ENCODE measurements at places on chromosomes 7 and 10.

DNA sequence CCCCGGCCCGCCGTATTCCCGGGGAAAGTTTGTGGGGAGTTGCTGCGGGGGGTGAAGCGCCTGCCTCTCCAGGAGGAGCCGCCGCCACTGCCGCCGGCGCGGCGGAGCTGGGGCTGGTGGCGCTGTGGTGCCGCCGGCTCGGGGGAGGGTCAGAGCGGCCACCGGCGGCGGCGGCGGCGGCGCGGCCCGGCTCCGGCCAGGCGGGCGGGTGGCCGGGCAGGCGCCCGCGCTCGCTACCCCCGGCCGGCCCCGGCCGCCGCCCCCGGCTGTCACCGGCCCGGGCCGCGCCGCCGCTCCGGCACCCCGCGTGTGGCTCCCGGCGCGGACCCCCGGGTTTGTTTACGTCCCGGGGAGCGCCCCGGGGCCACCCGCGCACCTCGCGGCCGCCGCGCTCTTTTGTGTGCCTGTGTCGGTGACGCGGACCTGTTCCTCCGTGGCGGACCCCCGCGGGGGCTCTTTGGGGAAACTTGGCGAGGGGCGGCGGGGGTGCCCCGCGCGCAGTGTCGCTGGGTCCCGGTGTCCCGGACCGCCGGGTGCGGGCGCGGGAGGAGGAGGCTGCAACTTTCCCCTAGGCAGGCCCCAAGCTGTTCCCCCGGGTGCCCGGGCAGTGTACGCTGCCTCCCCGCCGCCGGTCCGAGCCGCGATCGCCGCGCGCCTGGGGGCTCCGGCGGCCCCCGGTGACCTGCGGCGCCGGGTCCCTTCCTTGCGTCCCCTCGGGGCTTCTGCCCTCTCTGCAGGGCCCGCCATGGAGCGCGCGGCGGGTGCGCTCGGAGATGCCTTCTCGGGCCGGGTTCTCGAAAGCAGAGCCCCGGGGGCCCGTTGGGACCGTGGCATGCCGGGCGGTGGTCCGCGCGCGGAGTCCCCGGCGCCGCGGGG is 593 bp upstream of the CUX1 start:
- no peak for DNase-seq

- DNase-seq = no peak
Measured at GRCh38 chr10:77030974-77031373, 606.6 kb downstream of the KCNMA1 start.

- no peak for DNase-seq
Measured at GRCh38 chr7:128259131-128260061, 18.3 kb downstream of the LEP start.

DNA sequence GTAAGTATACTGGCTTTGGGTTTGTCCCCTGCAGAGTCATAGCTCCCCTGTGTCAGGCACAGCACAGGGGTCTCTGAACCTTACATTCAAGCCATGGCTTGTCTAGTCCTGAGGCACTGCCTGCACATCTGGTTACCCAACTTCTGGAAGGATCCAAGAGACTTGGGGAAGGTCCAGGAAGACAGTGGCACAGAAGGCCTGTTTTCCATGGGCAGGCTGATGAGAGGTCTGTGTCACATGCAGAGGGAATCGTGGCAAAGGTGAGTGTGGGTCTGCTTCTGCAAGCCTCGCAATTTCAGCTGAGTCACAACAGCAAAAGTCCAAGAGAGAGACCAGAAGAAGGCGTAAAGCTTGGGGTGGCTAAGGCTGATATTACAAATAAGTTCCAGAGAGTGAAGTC is 28.4 kb upstream of the BMPR1A start:
- no peak for DNase-seq

DNA sequence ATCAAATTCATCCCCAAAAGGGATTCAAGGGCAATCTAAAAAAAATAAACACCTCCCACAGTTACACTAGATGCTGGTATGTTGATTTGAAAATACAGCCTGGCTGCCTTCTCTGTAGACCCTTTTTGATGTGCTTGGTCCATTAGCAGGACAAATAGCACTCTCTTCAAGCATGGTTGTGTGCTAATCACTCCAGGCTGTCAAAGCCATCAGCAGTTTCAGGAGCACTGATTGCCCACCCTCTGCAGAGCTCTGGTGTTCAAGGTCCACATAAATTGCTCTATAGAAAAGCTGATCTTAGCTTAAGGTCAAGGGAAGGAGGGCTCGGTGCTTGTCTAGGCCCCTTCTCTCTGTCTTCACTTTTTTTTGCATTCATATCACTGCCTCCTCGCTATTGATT is 35.4 kb downstream of the PRR15 start:
- no peak for DNase-seq

DNA sequence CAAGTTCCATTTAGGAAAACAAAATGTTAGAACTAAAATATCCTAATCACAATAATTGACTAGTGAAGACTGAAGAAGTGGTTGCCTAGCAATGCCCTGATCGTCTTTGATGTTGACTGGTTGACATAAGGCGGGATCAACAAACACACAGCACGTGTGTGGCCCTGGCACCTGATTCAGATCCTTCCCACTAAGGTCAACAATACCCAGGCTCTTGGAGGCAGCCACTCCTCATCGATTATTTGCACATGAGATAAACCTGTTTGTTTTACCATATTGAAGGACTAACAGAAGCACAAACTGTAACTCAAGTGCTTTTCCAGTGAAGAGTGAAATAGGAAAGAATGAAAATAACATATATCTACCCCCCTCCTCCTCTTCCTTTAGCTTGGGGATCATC is 15.6 kb downstream of the FANK1 start:
- DNase-seq = no peak

DNA sequence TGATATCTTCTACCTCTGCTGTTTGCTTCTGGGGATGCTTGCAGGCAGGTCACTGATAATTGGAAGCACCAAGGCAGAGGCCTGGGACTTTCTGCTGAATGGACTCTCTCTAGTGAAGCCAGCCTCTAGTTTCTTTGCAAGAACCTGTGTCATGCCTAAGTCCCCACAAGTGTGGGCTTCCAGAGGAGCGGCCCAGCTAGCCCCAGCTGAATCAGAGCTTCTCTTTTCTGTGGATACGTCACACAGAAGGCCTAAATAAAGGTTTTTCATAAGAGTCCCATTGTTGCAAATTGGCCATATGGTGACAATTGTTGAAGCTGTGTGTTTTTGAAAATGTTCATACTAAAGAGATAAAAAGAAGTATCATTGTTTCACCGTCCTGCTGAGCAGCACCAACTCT is 6.8 kb upstream of the OPALIN start:
- DNase-seq = no peak

- no peak for DNase-seq
Measured at GRCh38 chr10:44581996-44582395, 197.1 kb upstream of the CXCL12 start.

DNA sequence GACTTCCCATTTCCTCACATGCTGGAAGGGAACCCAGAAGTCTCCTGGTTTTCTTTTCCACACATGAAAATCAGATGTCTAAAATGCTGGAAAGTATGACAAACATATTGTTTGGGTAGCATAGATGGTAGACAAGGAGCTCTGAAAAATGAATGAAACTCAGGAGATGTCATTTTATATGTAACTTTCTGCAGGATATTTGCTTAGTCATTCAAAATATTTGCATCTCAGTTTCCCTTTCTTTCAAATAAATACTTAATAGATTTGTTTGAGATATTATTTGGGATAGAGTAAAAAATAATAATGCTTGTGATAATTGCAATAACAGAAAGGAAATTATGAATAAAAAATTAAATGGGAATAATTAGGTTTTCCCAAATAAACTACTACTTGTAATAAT is 298.9 kb upstream of the ADARB2 start:
- no peak for DNase-seq

DNA sequence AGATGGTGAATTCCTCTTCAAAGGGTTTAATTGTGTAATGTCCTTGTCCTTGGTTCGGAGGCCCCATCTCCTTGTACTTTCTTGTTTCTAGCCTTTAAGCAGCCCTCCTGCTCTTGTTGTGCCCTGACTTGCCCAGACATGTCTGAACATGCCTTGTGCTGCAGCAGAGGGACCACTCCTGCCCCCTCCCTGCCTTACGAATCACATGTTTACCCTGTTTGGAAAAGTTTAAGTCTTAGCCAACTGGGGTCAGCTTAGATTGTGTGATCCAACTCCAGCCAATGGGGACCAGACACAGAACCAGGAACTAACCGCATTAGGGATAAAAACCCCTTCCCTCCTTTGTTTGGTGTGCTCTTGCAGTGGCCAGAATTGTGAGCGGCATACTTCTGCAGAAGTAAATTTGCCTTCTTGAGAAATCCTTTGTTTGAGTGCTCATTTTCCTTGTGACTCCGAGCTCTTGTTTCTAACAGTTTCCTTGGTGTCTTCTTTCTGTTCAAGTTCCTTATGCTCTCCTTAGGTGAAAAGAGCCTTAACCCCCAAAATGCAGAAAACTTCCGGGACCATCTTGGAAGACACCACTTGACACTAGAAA is 29.4 kb downstream of the CLRN3 start:
- DNase-seq = no peak

DNA sequence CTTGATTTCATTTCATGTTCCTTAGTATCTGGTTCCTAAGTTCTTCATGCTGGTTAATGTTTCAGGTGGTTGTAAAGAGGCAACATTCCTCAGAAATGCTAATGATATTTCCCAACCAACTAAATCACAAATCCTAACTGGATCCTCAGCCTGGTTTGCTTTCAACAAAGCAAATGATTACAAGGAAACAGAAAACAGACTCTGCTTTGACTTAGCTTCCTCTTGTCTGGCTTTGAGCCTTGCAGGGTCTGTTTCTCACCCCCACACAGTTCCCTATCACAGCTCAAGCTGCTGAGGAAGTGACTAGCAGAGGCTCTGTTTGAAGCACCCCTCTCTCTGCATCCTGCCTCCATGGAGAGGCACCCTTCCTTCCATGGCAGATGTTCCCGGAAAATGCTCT is 130.2 kb upstream of the CTTNBP2 start:
- DNase-seq = no peak

DNA sequence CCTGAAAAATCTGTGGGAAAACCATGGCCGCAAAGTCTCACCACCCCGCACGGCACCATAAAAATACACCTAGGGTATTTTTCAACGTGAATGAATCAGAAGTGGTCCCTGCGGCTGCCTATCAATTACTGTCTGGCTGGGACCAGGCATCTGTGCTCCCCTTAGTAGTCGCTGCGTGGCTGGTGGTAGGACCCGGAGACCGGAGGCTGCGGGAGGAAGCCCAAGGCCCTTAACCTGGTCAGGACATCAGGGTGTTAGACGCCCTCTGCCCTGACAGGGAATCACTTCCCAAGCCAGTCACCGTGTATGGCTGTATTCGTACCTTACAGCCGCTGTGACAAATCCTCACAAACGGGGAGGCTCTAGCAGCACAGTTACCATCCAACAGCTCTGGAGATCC is 141.5 kb upstream of the PPP2R2D start:
- no peak for DNase-seq

- no peak for DNase-seq
Measured at GRCh38 chr10:101284101-101284743, 55.0 kb upstream of the LBX1 start.

- DNase-seq = peak; percentile 82
Measured at GRCh38 chr10:104328896-104329710, 9.2 kb downstream of the ITPRIP start.

DNA sequence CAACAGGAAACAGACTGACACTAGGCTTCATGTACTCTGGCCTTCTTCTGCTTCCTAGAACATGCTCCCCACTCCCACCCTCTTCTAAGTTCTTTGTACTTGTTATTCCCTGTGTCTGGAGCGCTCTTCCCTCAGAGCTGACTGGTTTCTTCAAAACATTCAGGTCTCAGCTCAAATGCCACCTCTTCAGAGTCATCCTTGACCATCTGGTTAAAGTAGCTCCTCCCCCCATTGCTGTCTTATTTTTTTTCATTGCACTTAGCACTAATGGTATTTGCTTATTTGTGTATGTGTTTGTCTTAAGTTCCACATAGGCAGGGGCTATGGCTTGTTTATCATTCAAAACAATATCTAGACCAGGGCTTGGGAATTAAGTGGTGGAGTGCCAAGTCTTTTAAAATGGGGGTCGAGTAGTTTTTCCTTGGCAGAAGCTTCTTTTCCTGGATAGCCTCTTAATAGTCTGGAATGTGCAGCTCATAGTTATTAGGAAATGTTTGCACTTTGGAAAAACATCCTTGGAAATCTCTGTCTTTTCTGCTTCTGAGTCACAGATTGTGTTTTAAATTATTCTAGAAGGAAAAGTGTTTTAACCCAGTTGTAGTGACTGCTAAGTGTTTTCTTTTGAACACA is 60.0 kb downstream of the RALA start:
- DNase-seq = no peak

DNA sequence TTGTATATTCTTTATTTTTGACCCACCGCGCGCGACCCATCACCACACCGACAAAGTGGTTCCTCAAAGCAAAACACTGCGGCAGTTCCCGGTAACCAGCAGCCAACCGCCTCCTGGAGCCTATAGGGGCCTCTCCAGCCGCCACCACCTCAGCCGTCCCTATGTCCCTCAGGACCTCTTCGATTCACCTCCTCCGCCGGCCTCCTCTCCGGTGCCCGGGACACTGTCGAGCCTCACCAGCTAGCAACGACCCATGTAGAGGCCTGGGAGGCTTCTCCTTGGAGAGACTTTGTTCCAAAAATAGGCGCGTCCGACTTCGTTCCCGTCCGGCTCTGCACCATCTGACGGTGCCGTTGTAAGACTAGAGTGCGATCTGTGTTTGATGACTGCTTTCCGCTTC is 158.8 kb downstream of the HGF start:
- no peak for DNase-seq
